ENCODE measurements at places on chromosomes 2 and 18.

DNA sequence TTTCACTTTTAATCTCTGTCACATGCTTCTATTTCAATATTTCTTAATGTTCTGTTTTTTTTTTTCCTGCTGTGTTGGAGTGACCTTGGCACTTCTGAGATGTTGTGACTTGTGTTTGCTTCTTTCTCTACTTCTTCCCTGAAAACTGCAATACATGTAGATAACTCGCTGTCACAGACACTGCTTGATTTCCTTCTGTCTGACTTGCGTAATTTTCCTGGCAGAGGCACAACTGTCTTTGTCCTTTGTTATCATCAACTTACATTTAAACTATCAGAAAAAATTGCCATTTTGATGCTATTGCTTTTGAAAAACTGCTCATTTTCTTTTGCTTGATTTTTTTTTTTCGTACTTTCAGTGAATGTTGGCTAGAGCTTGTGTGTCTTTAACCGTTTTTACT, 69.0 kb downstream of the BABAM2 start:
- peak; percentile 75 for DNase-seq

DNA sequence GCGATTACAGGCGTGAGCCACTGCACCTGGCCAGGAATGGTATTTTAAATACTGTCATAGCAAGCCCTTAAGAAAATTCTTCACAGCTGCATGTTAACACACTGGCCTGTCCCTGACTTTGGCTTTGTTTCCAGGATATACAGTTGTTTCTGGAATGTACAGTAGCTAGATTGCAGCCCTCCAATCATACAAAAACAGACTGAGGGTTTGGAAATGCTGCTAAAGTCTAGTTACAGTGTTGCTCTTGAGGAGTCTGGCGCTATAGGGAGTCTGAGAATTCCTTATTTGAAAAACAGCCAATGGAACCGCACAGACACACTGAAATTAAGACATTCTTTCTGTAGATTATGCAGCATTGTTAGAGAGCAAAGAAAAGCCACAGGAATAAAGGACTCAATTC, 37.7 kb downstream of the STON1 start:
- no peak for DNase-seq

DNA sequence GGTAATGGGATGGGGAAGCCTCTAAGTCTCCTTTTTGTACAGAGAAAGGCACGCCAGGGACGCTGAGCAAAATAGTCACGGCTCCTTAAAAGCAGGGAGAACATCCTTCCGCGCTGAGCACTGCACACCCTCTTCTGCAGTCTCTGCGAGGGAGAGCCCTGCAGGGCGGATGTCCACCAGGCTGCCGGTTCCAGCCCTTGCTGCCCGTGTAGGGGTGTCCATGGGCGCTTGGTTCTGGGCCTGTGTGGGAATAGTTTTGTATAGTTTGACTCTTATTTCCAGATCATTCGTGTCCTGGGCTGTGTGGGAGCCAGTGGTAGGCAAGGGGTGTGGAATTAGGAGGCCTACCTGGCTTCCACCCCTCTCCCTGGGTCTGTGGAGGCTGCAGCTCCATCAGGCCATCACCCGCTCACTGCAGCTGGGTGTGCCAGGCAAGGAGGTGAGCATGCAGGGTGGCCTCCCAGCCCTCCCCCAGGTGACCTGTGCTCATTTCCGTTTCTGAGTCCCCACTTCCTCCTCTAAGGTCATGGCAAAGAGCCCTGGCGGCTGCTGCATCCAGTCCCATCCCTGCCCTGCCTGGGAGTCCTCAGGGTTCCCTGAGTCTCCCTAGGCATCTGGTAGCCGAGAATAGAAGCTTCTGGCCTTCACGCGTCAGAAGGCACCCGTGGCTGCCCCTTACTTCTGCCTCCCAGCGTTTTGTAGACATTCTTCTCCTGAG, 202.6 kb downstream of the LDLRAD4 start:
- DNase-seq: no peak

- DNase-seq: no peak
Observed at GRCh38 chr2:121346859-121347258, 61.9 kb upstream of the TFCP2L1 start.

GRCh38 chr2:113920996-113921395, 31.1 kb downstream of the ACTR3 start:
- peak; percentile 53 for DNase-seq

GRCh38 chr2:112869258-112869842, 32.8 kb upstream of the IL1B start:
- peak; percentile 81 for DNase-seq

DNA sequence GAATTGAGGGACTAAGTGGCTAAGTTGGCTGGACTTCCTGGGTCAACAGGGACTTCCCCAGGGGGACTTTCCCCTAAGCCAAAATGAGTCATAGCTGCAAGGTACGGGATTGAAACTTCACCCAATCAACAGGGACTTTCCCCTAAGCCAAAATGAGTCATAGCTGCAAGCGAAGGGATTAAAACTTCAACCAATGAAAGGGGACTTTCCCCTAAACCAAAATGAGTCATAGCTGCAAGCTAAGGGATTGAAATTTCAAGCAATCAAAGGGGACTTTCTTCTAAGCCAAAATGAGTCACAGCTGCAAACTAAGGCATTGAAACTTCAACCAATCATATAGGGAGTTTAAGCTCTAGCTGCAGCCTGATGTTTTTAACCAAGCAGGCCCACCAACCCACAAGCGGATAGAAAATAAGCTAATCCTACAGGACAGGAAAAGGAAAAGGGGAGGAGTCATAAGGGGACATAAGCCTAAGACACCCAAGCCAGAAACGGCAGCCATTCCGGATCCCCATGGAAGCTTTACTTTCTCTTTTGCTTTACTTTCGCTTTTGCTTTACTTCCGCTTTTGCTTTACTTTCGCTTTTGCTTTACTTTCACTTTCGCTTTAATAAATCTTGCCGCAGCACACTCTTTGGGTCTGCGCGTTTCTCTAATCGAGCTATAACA, 1375.4 kb upstream of the CELF4 start:
- DNase-seq: peak; percentile 39

- no peak for DNase-seq
Observed at GRCh38 chr2:3293221-3293620, 84.4 kb downstream of the EIPR1 start.

- no peak for DNase-seq
Observed at GRCh38 chr2:30354621-30355020, 92.4 kb upstream of the LCLAT1 start.

- no peak for DNase-seq
Observed at GRCh38 chr18:28048612-28049011, 128.3 kb downstream of the CDH2 start.

- no peak for DNase-seq
Observed at GRCh38 chr2:66827851-66828250, 392.9 kb downstream of the MEIS1 start.

DNA sequence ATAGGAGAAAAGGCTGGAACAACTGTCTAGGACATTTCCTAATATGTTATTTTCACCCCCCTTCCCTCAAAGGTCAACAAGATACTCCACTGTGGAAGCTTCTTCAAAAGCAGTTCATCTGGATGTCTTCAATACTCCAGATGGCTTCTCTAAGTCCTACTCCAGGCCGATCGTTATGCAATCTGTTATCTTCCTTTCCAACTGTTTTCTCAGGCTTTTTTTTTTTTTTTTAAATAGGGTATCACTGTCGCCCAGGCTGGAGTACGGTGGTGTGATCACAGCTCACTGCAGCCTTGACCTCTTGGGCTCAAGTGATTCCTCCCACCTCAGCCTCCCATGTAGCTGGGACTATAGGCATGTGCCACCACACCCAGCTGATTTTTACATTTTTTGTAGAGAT, 26.3 kb downstream of the ATP8B1 start:
- peak; percentile 91 for DNase-seq

DNA sequence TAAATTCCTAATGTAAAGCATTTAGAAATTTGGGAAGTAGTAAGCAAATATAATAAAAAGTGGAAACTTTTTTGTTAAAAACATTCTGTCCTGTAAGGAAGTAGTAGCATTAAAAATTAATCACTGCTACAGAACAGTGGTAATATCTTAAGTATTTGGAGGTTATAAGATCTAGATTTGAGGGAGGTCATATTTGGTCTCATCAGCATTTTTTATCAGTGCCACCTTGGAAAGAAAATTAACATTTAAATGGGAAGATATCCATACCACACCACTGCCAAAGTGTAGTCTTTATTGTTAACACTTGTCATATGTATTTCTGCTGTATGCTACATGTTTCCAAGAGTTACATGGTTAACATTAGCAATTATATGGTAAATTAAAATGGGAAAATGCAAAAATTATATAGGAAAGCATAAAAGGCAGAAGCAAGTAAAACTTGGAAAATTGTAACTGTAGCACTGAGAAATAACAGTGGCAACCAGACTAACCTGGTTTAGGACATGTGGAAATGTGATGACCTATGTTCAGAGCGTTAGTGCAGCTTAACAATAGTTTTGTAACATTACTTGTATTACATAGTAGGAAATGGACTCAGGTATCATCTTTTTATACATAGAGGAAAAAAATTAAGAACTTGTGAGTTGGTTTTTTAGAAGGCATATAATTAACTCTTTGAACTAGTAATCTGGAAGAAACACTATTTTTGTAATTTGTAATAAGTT, 47.2 kb downstream of the CLIP4 start:
- no peak for DNase-seq

DNA sequence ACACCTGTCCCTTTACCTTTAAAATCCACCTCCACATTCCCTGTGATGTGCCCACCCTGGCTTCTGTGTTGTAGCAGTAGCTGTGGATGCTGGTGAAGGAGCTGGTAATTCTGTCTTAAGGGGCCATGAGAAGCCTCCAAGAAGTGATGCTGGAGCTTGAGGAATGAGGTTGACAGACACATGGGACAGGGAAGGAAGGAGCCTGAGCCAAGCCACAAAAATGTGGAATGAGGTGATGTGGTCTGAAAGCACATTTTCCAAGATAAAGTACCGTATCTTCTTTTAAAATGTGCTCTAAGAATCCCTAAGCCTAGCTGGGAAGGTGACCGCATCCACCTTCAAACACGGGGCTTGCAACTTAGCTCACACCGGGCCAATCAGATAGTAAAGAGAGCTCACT, 31.2 kb downstream of the VWA3B start:
- peak; percentile 54 for DNase-seq

DNA sequence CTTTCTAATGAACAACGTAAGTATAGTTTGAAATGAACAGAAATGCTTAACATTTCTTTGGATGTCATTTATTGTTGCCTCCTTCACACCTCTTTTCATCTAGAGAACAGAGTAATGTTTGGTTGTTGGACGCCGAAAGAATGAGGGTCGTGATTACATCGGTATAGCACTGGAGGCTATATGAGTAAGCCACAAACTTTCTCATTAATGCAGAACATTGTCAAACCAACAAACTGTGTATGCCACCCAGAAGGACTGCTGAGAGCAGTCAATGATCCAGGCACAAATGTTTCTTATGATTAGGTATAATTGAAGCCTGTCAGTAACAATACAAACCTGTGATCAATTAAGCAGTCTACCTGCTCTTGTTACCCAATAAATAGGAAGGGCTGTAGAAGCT, 1494.7 kb upstream of the NXPH2 start:
- no peak for DNase-seq

DNA sequence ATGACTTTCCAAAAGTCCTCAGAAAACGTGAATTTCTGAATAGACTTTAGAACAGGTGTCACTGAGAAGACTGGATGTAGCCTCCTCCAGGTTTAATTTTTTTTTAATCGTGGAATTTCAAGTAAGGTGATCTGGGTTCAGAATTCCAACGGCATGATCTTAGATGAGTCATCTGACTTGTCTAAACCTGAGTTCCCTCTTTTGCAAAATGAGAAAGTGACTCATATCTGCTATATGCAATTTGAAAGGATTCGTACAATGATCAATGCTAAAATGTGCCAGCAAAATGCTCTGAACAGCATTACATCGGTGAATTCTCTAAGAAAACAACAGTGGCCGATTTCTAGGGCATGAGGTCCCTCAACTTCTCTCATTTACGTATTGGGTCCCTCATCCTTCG, 69.1 kb upstream of the ZNF516 start:
- DNase-seq: peak; percentile 85

- no peak for DNase-seq
Observed at GRCh38 chr2:11872247-11872947, 126.0 kb downstream of the LPIN1 start.

DNA sequence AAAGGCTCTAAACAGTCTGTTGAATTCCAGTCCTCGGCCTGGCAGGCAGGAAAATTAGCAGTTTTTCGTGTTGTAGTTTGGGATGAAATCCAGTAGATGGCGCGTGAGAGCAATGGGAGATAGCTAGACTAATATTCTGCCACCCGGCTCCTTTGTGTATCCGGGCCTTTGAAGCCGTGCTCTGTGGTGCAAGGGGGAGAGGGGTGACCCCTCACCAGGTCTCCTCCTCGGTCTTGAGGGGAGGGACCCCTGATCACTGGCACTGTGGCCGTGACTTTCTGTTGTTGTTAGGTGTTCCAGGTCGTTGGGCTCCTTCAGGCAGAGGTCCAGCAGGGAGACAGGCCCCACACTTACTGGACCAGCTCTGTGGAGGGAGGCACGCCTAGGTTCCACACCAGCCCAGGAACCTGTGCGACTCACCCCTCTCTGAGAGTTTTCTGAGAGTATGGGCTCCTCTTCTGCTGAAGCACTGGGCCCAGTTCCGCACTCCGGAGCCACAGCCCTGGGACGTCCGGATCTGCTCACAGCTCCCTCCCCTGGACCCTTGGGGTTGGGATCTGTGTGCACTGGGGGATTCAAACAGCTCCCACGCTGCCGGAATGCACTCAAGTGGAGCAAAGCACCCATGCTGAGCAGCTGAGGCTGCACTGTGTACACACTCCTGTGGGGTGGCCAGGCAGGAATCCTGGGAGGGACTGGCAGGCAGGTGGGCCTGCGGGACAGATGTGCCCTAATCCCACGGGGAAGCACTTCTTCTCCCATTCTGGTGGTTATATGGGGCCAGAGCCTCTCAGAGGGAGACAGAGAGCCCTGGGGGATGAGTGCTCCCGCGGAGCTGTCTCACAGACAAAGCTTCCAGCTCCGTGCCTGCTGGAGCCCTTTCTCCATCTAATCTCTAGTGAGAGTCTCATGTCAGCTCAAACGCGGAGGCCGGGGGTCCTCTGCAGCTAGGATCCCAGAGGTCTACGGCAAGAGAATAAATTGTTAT, 8.8 kb downstream of the GKN2 start:
- DNase-seq: peak; percentile 56

DNA sequence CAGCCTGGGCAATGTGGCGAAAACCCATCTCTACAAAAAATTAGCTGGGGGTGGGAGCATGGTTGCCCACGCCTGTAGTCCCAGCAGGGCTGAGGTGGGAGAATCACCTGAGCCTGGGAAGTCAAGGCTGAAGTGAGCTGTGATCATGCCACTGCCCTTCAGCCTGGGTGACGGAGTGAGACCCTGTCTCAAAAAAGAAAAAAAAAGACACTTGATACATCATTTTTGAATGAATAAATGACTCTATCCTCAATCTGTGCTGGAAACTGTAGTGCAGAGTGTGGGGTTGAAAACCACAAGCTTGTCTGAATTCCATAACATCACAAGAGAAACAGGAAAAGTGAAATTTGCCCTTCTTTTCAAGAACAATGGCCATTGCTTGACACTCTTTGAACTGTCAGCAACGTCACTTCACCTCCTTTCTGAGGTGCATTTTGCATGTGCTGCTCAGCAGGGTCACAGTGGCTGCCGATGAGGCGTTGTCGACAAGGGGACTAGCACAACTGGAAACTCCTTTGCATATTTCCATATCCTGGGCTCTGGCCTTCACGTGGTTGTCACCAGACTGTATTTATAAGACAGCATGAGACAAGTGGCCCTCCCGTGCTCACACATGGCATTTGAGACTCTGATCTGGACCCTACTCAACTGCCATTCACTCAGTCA, 54.2 kb downstream of the DDX1 start:
- DNase-seq: no peak

GRCh38 chr18:37493352-37493935, 72.2 kb downstream of the CELF4 start:
- DNase-seq: no peak
